ENCODE measurements at places on chromosomes 16 and 17. TPM values are rescaled to one million over a fixed set of nuclear protein-coding genes. Genes with fewer than 3 reads are reported as not detected.

OR1D5 gene
- total RNA-seq, result not detected

GCGR gene
- total RNA-seq, result 0.27 TPM

MT1M gene
- not detected for total RNA-seq

NUP88 gene
- 87.0 TPM for total RNA-seq

KLHL10 gene
- 0.16 TPM for total RNA-seq

B3GNT9 gene
- total RNA-seq, result 26.2 TPM

ARHGAP44 gene
- total RNA-seq, result 12.5 TPM

TNFRSF13B gene
- not detected for total RNA-seq

C16orf92 gene
- total RNA-seq, result not detected

TSNAXIP1 gene
- 5.2 TPM for total RNA-seq

ST6GALNAC2 gene
- total RNA-seq, result 28.5 TPM

KRT25 gene
- 0.22 TPM for total RNA-seq

ABCA9 gene
- total RNA-seq, result 12.8 TPM

CES3 gene
- total RNA-seq, result 0.77 TPM

TLCD3A gene
- 14.9 TPM for total RNA-seq

ST6GALNAC1 gene
- total RNA-seq, result 2.0 TPM

SNX20 gene
- total RNA-seq, result 0.16 TPM

MYOCD gene
- total RNA-seq, result 7.9 TPM

SLC4A1 gene
- 23.6 TPM for total RNA-seq

VAC14 gene
- 27.9 TPM for total RNA-seq

SSTR5 gene
- total RNA-seq, result 2.4 TPM

GGT6 gene
- total RNA-seq, result 6.9 TPM

TAF1C gene
- 63.7 TPM for total RNA-seq

EXOC7 gene
- total RNA-seq, result 131 TPM

APOBR gene
- total RNA-seq, result 0.60 TPM

TBC1D3E gene
- total RNA-seq, result not detected

CACNG1 gene
- total RNA-seq, result 0.82 TPM

SLC38A8 gene
- 6.6 TPM for total RNA-seq

CDH1 gene
- 15.0 TPM for total RNA-seq

AURKB gene
- 16.6 TPM for total RNA-seq

NPTX1 gene
- total RNA-seq, result 12.9 TPM

DHX58 gene
- 6.3 TPM for total RNA-seq

TP53TG3C gene
- not detected for total RNA-seq

ADAMTS18 gene
- 49.5 TPM for total RNA-seq

SULT1A1 gene
- 22.3 TPM for total RNA-seq

MRPL45 gene
- total RNA-seq, result 31.3 TPM

UMOD gene
- total RNA-seq, result not detected

SYNGR2 gene
- total RNA-seq, result 28.3 TPM

SOX8 gene
- total RNA-seq, result 58.4 TPM

MEIOC gene
- total RNA-seq, result 1.5 TPM

LCMT1 gene
- total RNA-seq, result 36.8 TPM

CCL4 gene
- 2.3 TPM for total RNA-seq

KRT28 gene
- 0.27 TPM for total RNA-seq

ADAP2 gene
- total RNA-seq, result 5.5 TPM

KRTAP4-9 gene
- not detected for total RNA-seq

VASN gene
- total RNA-seq, result 32.7 TPM

HLF gene
- 37.6 TPM for total RNA-seq

GTF3C1 gene
- total RNA-seq, result 109 TPM

SBK1 gene
- total RNA-seq, result 19.0 TPM

HS3ST3B1 gene
- total RNA-seq, result 52.8 TPM

ASB16 gene
- total RNA-seq, result 2.4 TPM

YBX2 gene
- total RNA-seq, result 1.3 TPM
